ENCODE measurements at places on chromosomes 6 and 20. TPM values are rescaled to one million over a fixed set of nuclear protein-coding genes. Genes with fewer than 3 reads are reported as not detected.

Gene BMP6
- 13.7 TPM for total RNA-seq

DNA sequence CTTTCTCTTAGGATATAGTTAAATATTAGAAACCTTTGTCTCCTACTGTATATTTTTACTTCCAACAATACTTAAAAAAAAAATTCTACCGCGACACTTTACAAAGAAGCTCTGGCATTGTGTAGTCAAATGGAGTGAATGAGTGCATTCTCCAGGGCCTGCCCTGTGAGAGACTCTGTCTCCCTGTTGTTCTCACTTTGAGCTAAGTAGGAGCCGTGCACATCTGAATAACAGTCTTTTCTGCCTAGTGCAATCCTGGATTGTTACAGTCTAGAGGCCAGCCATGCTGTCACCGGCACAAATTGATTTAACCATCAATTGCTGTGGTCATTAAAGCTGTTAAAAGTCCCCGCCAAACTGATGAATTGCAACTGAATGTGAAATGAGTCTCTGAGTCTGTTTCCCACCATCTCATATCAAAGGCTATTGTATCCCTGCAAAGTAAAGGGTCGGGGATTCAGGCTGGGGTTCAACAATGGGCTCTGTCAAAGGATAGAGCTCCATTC lies 156.0 kb downstream of the RFPL4B start:
- no peak overlapping the region for H3K27ac ChIP-seq
- no peaks in the 10 kb centered on the region for H3K36me3 ChIP-seq
- no peak for DNase-seq
- H3K27me3 ChIP-seq, result no peaks in the 10 kb centered on the region
- H3K4me1 ChIP-seq, result no peaks in the 10 kb centered on the region
- H3K4me3 ChIP-seq, result no peak overlapping the region

DNA sequence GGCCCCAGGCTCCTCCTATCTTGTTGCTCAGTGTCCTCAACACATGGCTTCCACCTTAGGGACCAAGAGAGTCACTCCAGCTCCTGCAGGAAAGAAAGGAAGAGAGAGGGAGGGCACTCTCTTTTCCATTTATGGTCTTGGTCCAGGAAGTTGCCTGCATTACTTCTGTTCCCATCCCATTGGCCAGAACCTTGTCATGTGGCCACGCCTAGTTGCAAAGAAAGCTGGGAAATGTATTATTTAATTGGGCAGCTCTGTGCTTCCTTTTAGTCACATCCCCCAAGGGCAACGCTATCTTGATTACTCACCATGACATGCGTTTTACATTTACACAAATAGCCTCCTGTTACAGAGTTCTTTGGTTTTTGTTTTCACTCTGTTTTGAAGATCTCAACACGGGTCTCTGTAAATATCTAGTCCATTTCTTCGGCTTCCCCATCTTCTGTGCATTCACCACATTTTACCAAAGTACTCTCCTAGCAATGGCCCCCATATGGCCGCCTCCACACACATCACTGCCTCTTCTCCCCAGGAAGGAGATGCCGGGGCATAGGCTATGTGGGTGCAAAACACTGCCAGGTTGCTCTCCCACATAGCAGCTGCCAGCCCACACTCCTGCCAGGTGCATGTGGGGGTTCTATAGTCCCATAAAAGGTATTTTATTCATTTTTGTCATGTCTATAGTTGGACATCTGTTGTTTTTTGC lies 35.7 kb upstream of the ZMYND8 start:
- H3K27me3 ChIP-seq, result no peaks in the 10 kb centered on the region
- H3K4me3 ChIP-seq, result no peak overlapping the region
- H3K27ac ChIP-seq, result peak overlapping the region; percentile 73
- no peaks in the 10 kb centered on the region for H3K36me3 ChIP-seq
- no peak for DNase-seq

- H3K36me3 ChIP-seq, result no peaks in the 10 kb centered on the region
- H3K27ac ChIP-seq, result no peak overlapping the region
- DNase-seq, result no peak
- H3K4me3 ChIP-seq, result no peak overlapping the region
- H3K27me3 ChIP-seq, result no peaks in the 10 kb centered on the region
These were observed 44.2 kb upstream of the TIAM2 start for GRCh38 chr6:154950979-154951344.

Gene CHRNA4
- total RNA-seq, result 0.85 TPM

Data from lung (tissue), 17 donors.